ENCODE measurements at places on chromosomes 16 and 17.

GRCh38 chr17:8176998-8177731 is 985 bp upstream of the TMEM107 start:
- no peak for DNase-seq

DNA sequence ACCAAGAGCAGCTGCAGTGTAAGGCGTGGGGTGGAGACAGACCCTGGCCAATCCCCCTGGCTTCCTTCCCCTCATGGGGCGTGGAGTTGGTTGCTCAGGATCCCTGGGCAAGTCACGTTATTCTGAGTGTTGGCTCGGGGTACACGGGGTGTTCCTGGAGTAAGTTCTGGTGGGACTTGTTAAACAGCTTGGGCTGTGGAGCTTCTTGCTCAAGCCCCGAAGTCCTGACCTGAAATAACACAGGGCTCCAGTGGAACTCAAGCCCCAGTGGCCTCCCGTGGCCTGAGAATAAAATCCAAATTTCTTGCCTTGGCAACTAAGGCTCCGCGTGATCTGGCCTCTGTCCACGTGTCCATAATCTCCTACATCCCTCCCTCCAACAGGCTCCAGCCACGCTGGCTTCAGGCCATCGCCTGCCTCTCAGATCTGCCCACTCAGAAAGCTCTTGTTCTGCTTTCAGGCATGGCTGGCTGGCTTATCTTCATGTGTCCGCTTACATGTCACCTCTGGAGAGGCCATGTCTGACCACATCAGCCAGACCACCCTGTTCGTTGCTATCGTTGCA is 49.3 kb upstream of the BCO1 start:
- no peak for DNase-seq

- DNase-seq = no peak
These were observed 32.5 kb downstream of the NMT1 start for GRCh38 chr17:45093444-45094110.

- no peak for DNase-seq
These were observed 141.7 kb upstream of the C17orf78 start for GRCh38 chr17:37234106-37234505.

GRCh38 chr17:65095465-65095864 is 38.9 kb upstream of the GNA13 start:
- no peak for DNase-seq

GRCh38 chr16:10694830-10695229 is at the start of gene TEKT5:
Gene TEKT5 (minus strand): TSS chr16:10694930. CDS start chr16:10694873, 57 bp downstream.
- DNase-seq = no peak
